ENCODE measurements at places on chromosomes 4 and X. TPM values are rescaled to one million over a fixed set of nuclear protein-coding genes. Genes with fewer than 3 reads are reported as not detected.
A peak's percentile ranks its signal among the peaks of the same experiment; 100 is the strongest.

DNA sequence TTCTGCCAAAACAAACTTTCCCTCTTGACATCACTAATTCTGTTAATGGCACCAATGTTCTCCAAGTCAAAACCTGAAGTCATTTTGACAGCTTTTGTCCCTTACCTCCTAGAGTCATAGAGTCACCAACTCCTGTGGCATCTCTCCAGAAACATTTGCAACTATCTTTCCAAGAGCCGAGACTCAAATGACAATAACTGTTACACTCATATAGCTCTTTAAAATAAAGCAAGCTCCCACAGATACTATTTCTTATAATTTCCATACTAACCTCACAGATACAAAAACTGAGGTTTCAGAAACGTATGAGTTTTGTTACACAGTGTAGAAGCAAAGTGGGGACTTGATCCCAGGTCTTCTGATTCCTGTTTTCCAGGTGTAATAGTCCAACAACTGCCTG lies 18.3 kb downstream of the GPRIN3 start:
- peak; percentile 47 for ATAC-seq

DNA sequence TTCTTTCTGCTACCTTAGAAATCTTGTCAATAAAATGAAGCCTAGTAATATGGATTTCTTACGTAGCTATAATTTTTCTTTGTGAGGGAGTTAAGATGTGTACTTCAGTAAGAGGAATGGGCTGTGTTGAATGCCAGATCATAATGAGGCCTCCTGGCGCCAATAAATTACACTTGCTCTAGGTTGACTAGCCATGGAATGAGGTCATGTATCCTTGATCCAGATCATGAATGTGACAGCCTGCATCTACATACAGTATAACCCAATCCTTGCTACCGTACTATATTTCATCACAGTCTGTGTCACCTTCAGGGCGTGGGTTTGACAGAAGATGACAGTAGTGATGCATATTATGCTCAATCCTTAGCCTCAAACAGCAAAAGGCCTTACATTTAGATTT lies 36.2 kb downstream of the NHS start:
- no peak for ATAC-seq

DNA sequence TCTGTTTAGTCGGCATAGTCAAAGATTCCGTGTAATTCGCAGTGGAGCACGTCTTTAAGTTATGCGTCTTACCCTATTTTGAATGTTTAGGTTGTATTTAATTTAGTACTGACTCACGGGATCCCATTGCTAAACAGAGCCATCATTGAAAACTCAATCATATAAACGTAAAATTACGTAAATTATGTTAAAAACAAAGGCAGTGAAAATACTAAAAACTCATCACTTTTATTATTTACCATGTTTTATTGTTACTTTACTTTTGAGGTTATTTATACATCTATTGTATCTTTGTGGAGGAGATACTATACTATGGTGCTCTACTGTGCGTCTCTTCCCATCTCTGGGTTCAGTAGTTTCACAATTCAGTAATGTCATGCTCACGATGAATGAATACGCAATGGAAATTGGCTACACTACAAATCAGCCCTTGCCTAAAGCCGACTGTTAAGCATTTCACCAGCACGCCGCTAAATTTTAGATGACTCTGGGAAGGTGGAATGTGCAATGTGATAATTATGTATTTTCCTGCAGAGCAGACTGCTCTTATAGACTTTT lies 944 bp downstream of the FUNDC2 start:
- peak; percentile 38 for ATAC-seq

DNA sequence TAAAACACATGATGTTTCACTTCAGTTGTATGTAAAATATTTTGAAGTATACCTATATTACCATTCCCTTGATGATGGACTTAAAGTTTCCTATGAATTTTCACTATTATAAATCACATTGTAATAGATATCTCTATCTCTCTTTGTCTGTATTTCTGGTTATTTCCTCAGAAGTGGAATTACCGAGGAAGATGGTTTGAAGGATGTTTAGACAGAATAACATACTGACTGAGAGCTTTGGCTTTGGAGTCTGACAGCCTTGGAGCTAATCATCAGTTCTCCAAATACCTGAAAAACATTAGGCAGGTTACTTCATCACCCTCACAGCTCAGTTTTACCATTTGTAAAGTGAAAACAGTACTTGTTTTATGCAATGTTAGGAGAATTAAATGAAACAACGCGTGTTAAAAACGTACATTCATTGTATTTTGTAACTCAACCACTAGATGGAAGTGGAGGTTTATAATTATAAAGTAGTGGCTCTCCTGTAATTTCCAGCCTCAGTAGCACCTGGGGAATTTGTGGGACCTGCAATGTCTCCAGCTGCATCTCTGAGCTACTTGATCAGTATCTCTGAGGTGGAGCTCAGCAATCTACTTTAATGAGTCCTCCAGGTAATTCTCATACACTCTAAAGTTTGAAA lies 14.3 kb downstream of the JCHAIN start:
- peak; percentile 28 for ATAC-seq

GRCh38 chr4:139951021-139951420 lies 203.0 kb downstream of the MAML3 start:
- peak; percentile 89 for ATAC-seq

- ATAC-seq, result no peak
Observed at GRCh38 chrX:129762448-129762847, 17.3 kb upstream of the SASH3 start.

- ATAC-seq, result peak; percentile 38
Observed at GRCh38 chr4:184421533-184422155, 52.7 kb downstream of the IRF2 start.

GRCh38 chr4:121877041-121877773 lies 6.9 kb upstream of the BBS7 start:
- no peak for ATAC-seq

DNA sequence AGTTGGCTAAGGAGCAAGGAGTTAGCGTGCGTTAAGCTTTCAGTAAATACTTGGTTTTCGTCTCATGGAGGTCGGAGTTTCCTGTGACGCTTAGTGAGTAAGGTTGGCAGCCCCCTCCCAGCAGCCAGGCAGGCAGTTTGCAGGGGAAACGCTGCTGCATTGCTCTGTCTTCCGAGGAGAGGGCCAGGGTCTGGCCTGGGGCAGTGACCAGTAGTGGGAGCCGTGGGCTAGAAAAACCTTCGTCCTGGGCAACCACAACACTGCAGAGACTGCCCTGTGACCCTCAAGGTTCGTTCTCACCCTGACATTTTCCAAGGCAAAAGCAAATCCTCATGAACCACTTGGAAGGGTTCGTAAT lies 432 bp downstream of the TMEM175 start:
- no peak for ATAC-seq

DNA sequence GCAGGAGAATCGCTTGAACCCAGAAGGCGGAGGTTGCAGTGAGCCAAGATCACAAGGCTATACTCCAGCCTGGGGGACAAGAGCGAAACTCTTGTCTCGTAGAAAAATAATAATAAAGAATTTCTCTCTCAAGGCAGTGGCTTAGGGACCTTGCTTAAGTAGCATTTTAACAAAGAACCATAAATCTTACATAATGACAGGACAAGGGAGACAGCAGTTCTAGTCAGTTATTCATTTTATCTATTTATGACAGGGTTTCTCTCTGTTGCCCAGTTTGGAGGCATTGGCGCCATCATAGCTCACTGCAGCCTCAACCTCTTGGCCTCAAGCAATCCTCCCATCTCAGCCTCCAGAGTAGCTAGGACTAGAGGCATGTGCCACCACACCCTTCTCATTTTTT lies 31.9 kb upstream of the NOCT start:
- no peak for ATAC-seq

GRCh38 chr4:764405-765169 lies 59.0 kb downstream of the PCGF3 start:
- peak; percentile 28 for ATAC-seq

DNA sequence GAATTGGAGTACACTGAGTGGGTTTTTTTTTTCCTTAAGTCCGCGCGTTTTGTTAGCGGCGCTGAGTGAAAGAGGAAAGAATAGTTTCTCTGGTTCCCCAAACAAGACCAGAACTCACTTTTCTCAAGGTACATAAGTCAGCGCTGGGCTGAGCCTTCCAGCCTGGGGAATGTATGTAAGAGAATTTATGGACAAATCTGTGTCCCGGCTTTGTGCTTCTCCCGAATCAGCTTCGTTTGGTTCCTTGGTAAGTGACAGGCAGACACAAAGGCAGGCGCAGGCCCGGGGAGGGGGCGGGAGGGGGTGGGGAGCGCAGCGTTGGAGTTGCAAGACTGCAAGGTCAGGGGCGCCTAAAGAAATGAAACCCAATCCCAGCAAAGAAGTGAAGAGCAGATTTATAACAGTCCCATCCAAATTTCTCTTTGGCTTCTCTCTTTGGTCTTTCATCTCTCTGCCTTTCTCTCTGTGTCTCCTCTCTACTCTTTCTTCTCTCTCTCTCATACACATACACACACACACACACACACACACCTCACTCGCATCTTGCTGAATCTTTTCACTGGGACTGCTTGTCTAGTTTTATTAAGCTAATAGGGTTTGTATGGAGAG lies 981 bp downstream of the TET2 start:
- ATAC-seq, result peak; percentile 3

DNA sequence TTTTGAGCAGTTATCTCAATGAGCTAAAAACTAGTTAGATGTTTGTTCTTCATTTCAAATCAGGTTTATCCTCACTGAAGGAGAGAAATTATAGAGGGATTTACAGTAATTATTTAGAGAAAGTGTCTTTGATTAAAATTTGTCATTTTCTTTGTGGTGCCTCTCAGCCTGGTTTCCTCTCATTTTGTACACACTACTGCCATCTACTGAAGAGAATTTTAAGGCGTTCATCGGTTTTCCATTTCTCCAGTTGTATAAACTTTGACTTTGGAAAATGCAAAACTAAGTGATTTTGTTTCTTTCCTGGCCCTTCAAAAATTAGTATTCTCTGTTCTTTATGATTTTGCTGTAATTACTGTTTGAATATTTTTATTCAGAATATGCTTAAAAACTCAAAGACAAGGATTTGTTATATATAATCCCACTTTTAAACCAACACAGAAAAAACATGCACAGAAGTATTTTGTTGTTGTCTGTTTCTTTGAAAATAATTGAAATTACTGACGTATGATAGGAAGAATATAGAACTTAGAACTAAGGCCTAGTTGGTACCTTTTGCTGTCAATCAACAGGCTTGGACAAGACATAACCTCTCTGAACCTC lies 34.4 kb upstream of the ANXA3 start:
- no peak for ATAC-seq

GRCh38 chr4:36568575-36568974 lies 287.2 kb downstream of the DTHD1 start:
- ATAC-seq, result no peak

DNA sequence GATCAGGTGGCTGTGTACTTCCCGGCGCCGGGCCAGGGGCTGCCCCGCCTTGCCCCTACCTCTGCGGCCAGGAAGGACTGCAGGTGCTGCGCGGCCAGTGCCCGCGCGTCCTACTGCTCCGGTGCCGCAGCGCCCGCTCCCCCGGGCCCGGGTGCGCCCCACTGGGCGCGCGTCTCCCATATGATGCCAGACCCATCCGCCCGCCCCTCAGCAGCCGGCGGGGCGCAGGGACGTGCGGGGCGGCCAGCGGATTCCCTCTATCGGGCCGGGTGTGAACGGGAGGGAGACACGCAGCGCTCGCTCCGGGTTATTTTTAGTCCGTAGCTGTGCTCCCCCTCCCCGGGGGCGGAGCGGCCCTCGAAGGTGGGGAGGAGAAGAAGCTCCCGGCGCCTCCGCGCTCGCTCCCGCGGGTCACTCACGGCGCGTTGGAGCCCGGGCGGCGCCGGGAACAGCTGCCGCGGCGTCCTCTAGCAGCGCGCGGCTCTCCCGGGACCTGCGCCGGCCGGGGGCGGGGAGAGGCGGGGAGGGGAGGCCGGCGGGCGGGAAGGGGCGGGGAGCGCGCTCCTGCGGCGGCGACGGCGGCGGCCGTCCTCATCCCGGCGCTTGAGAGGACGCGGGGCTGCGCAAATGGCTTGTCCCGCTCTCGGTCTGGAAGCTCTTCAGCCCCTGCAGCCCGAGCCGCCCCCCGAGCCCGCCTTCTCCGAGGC lies 103.6 kb downstream of the UCHL1 start:
- no peak for ATAC-seq

GRCh38 chr4:124201636-124202035 lies 510.9 kb downstream of the ANKRD50 start:
- no peak for ATAC-seq

GRCh38 chr4:78846258-78846657 lies 70.1 kb downstream of the BMP2K start:
- no peak for ATAC-seq

- no peak for ATAC-seq
Observed at GRCh38 chr4:153507310-153508073, 41.3 kb downstream of the TMEM131L start.

GRCh38 chrX:104288269-104288668 lies 33.5 kb upstream of the ESX1 start:
- no peak for ATAC-seq

- ATAC-seq, result no peak
Observed at GRCh38 chrX:32455704-32456103, 755.6 kb downstream of the DMD start.

- no peak for ATAC-seq
Observed at GRCh38 chr4:40492691-40493090, 137.0 kb downstream of the RBM47 start.

DNA sequence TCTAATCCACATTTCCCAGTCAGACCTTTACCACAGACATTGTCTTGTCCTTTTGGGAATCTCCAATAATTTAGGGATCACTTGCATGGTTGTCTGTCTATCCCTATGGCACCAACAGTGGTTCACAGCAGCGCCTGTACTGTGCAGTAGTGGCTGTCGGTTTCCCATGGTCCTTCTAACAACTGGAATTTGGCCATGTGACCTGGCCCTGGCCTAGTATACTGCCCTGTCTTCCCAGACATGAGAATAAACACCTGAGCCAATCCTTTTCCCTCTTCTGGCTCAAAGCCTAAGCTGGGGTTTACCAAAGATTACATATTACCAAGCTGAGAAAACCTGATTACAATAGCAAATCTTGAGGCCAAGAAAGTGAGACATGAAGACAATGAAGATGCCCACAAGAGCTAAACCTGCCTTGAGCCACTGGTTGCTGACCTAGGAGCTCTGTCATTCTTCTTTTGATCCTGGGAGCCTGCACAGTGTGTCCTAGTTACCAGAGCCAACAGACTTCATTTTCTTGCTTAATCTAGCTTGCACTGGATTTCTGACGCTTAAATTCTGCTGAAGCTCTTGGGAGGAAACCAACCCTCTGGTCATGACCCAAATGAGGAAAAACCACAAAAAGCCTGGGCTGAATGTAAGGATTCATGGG lies 92.1 kb downstream of the SCD5 start:
- ATAC-seq, result no peak

DNA sequence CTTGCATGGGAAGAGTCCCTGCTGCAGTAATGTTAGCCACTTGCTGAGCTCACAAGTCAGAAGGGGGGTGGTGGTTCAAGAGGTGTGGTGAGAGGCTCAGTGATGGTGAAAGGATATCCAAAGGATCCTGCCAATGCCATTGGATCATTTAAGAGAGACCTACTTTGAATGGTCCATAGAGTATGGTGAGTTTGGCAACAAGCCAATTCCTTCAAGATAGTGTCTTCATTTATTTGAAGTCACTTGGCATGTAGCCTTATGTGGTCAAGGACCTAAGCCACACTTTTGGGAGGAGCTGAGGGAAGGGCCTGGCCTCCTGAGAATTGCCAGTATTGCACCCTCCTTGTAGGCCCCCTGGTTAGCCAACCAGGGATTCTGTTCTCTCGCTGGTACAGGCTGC lies 87.9 kb downstream of the TSPAN7 start:
- ATAC-seq, result no peak

Gene PRKX
- total RNA-seq, result 69.8 TPM

Gene CYLC1
- total RNA-seq, result not detected

Gene PLP1
- not detected for total RNA-seq

Gene TRPC5OS
- not detected for total RNA-seq

Gene RS1
- not detected for total RNA-seq

Gene DSPP
- total RNA-seq, result not detected

Gene BEND2
- total RNA-seq, result not detected

Gene MSX1
- total RNA-seq, result not detected

Gene ABLIM2
- 0.53 TPM for total RNA-seq

Gene AFP
- total RNA-seq, result not detected

Gene PALLD
- 49.1 TPM for total RNA-seq

All from activated T-helper 17 cell treated with anti-CD3 and anti-CD28 coated beads, Interleukin-2, amount 50 U/mL, for 72 hours (primary cell).